ENCODE measurements at places on chromosomes 16 and 17.

DNA sequence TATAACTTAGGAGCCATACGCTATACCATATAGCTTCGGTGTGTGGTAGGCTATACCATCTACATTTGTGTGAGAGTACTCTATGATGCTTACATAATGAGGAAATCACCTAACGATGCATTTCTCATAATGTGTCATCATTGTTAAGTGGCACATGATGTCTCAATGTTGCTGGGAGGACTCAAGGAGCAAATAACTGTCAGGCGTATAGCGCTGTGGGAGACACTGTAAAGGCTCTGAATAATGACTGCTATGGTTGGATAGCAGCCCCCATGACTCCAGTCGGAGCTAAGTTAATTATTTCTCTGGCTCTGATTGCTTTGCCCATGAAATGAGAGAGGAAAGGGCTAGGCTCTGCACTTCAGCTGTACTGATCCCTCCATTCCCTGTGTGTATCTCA lies 197.2 kb downstream of the RGS9 start:
- no peak for DNase-seq

DNA sequence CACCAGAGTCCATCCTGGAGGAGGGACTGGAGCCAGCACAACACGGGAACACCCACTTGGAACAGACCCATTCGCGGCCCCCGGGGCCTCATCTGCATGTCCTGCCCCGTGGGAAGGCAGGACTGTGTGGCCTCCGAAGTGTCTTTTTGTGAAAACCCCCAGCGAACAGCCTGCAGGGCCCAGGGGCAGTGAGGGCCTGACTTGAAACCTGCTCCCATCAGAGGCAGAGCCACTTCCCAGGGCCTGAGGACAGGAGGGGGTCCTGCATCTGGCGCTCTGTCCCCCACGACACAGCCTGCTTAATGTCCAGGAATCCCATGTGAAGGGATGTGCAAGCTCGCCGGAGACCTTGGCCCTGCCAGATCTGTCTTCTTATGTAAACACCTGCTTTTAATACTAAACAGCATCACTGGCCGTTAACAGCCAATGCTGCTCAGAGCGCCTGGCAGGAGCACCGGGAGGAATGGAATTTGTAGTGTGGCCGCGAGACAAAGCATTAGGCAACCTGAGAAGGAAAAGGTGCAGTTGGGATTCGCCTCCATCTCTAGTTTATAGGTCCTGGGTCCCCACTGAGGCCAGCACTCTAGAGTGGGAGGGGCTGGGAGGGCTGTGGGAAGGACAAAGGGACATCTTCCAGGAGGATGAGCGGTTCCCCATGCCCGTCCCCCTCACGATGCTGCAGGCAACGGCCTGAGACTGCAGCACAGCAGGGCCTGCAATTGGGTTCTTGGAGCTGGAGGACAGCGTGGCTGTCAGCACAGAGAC lies 9.6 kb upstream of the EVPL start:
- DNase-seq, result no peak

GRCh38 chr16:85593494-85594221 lies 19.5 kb upstream of the GSE1 start:
- no peak for DNase-seq

GRCh38 chr17:77686903-77687302 lies 271.6 kb upstream of the TNRC6C start:
- DNase-seq, result no peak

- peak; percentile 69 for DNase-seq
Observed at GRCh38 chr17:27602721-27603420, 28.1 kb upstream of the LGALS9 start.

DNA sequence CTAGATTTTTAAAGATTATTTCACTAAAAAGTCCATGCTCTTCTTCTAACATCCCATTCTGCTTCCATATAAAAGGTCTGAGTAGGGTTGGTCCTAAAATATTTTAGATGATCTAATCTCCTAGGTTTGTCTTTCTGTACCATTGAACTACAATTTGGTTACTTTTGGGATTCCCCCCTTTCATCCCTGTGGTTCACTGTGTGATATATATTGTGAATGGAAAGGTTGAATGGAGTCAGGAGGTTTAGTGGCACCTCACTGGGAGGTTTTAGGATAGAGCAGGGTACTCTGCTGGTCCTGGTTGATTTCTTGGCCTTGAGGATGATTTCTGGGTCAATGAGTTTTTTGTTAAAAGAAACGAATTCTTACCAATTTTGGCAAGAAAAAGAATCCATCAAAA lies 29.5 kb downstream of the MAP2K6 start:
- DNase-seq, result no peak

GRCh38 chr16:49431040-49431439 lies 57.4 kb downstream of the C16orf78 start:
- no peak for DNase-seq

DNA sequence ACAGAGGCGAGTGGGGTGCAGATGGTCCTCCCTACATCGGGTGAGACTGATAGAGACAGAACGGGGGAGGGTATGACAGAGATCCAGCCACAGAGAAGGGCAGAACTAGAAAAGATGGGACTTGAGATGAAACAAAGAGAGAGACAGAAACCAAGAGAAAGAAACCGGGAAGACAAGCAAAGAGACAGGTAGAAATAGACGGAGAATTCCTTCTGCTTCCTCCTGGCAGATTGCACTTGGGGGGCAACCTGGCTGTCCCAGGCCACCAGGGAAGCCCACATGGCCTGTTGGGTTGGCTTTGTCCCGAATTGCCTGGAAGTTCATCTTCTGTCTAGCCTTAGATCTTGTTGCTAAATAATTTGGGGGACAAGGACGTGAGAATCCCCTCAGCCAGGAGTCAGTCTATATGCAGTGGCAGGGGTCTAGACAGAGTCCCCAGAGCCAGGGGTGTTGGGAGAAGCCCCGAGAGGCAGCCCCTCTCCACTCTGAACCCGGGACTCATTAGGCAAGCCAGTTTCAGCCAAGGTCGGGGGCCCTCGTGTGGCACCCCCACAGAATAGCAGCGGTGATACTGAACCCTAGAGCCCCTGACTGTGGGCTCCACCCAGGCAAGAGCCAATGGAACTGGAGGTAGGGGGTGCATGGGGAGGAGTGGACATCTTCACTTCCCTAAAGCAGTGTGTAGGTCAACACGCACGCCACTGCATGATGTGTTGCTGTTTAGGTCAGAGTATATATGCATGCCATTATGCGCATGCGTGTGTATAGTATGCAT lies 627 bp upstream of the TSPOAP1 start:
- no peak for DNase-seq

GRCh38 chr17:2975469-2975958 lies 87.9 kb downstream of the OR1D5 start:
- DNase-seq, result no peak

- no peak for DNase-seq
Observed at GRCh38 chr16:50173316-50173715, 20.2 kb downstream of the TENT4B start.

- no peak for DNase-seq
Observed at GRCh38 chr16:75263963-75264445, 12.6 kb upstream of the BCAR1 start.

GRCh38 chr16:46853713-46854443 lies 22.9 kb upstream of the C16orf87 start:
- peak; percentile 41 for DNase-seq

GRCh38 chr16:53131363-53132071 lies 76.7 kb downstream of the CHD9 start:
- peak; percentile 12 for DNase-seq

- DNase-seq, result no peak
Observed at GRCh38 chr16:16017812-16018211, 68.4 kb downstream of the ABCC1 start.

GRCh38 chr17:6346986-6347385 lies 87.9 kb downstream of the AIPL1 start:
- DNase-seq, result no peak

GRCh38 chr16:715477-716199 lies 720 bp downstream of the METRN start:
- DNase-seq, result no peak

DNA sequence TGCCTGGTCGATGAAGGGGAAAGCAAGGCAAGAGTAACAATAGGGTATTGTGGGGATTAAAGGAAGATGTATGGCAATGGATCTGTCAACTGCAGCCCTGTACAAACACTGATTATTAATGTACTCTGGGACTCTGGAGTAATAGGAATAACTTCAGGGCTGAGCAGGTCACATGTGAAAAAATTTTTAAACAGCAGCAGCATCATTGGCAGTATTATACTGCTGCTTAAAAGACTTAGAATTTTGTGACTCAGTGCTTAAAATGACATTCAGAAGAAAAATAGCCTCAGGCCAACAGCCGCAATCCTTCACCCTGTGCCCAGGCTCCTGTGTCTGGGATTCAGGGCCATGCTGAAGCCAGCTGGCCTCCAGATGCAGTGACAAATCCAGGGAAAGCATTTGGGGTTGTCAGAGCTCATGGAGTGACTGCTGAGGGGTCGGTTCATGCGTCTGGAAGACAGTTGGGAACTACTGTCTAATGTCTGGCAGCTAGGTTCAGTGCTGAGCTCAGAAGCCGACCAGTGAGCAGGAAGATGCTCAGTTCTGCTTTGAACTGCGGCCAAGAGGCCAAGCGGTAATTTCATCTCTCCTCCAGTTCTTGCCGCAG lies 22.2 kb downstream of the TEX2 start:
- peak; percentile 63 for DNase-seq

DNA sequence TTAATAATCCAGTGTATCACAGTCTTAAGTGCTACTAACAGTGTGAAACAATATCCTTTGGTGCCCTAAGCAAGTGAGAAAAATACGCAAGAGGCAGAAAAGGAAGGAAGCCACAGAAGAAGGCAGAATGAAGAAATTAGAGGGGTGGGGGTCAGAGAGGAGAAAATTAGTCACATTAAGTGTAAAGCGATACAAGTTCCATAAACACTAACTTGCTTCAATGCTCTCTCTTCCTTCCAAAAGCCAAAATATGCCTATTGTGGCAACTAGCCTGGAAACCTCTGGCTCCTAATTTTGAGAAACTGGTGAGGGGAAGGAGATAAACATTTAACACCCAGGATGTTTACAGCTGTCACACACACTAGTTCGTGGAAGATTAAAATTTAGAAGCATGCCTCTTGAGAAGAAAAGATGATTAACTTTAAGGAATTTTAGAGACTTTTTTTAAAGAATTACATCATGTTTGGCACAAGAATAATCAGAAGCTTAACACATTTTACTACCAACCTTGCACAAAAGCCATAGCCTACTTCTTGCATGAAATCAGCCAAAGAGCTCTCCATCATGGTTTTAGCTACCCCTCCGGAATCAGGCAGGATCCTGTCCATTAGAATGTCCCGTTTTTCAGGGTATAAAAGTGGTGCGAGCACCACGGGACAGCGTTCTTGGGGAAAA lies 44.7 kb downstream of the CNOT1 start:
- DNase-seq, result no peak

DNA sequence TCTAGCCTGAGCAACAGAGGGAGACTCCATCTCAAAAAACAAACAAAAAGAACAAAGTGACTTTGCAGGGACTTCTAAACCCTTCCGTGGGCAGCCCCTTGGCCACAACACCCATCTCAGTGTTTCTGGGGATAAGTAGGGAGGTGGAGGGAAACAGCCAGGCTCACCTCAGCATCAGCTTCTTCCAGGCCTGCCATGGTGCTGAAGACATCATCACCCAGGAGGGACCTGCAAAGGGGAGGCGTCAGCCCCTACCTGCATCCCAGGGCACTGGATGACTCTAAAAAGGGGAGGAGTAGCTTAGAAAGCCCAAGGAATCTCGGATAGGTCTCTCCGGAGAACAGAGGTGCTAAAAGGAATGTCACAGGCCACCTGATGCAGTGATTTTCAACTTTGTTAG lies 9.8 kb downstream of the FBF1 start:
- no peak for DNase-seq

- DNase-seq, result no peak
Observed at GRCh38 chr16:69794486-69794885, 32.4 kb downstream of the WWP2 start.

GRCh38 chr16:57392694-57393093 lies 11.9 kb upstream of the CCL17 start:
- DNase-seq, result no peak

DNA sequence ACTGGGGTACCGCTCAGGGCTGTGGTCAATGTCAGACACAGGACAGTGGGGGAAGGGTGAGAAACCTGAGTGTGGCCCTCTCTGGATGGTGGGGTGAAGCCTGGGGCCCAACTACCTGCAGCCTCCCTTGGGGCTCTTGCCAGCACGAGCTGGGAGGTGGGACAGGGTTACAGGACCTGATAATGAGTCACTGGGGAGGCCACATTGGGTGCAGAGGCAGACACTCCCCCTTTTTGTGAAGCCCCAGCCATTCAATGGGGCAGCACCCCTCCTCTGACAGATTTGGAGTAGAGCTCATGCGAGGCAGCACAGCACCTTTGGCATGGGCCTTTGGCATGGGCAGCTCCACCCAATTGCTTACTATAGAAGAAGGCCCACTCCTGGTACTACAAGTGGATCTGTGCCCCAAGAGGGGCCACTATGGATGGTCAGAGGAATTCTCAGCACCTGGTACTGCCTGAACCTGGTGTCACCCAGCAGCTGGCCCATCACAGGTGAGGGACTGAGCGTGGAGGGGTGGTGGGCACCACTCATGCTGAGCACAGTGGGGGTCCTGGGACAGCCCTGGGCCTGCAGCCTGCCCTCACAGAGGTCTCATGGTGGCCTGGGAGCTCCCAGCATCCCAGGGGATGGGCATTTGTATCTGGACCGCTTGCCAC lies 45.2 kb upstream of the SMPD3 start:
- DNase-seq, result no peak

- no peak for DNase-seq
Observed at GRCh38 chr17:385178-385835, 32.7 kb upstream of the RPH3AL start.

GRCh38 chr17:4220655-4221054 lies 43.1 kb downstream of the ANKFY1 start:
- no peak for DNase-seq

DNA sequence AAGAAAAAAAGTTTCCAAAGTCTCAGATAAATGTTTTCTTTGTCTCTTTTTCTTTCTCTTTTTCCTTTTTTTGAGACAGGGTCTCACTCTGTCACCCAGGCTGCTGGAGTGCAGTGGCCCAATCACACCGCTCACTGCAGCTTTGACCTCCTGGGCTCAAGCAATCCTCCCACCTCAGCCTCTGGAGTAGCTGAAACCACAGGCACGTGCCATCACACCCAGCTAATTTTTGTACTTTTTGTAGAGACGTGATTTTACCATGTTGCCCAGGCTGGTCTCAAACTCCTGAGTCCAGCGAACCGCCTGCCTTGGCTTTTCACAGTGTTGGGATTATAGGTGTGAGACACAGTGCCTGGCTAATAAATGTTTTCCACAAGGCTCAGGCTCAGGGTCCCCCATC lies 53.3 kb upstream of the KSR1 start:
- DNase-seq, result no peak

Data from kidney glomerular epithelial cell (primary cell).